ENCODE measurements at places on chromosomes 4 and X.

- DNase-seq, result no peak
Observed at GRCh38 chrX:133850399-133850798, 135.0 kb downstream of the GPC3 start.

- no peak for DNase-seq
Observed at GRCh38 chrX:17977696-17978095, 116.6 kb upstream of the RAI2 start.

DNA sequence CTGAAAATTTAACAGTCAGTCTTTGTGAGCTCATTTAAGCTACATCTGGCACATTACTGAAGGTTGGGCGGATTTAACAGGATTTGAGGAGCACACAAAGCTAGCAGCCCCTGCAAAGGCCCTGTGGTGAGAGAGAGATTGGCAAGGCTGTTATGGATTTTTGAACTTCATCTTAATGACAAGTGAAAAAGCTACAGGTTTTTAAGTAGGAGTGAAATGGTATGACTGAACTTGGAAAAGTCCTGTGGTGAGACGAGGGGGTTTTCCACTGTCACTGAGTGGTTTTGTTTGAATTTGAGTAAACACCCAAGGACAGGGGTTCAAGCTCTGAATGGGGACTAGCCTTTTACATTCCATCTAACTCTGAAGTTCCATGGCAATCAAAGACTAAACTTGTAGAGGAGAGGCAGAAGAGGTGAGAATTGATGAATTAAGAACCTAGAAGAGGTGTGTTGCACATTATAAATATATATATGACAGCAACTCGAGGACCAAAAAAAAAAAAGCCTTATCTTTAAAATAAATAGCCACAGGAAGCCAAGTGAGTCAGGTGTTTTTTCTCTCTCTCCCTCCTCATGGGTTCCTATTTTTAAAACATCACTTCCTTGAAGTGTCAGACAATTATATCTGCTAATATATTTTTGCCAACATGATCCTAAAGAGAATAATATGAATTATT, 47.8 kb upstream of the CLNK start:
- DNase-seq, result no peak

GRCh38 chr4:131248314-131248713, 1900.8 kb upstream of the PCDH10 start:
- DNase-seq, result no peak

- no peak for DNase-seq
Observed at GRCh38 chr4:128854433-128854832, 44.9 kb downstream of the JADE1 start.

DNA sequence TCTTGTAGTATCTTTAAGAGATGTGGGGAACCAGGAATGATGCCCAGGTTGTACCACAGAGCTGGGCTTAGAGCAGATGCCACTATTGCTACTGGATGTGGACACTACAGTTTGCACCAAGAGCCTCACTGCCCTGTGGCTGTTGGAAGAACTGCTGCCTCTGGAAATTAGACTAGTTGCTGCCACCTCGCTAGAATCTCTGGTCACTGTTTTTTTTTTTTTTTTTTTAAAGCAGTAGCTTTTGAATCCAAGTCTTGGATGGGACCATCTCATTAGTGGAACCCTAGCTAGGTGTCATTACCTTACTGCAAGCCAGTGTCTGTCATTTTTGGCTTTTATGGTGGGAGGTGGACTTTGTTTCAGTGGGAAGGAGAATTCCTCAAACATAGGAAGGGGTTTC, 105.5 kb downstream of the ARHGAP10 start:
- no peak for DNase-seq

DNA sequence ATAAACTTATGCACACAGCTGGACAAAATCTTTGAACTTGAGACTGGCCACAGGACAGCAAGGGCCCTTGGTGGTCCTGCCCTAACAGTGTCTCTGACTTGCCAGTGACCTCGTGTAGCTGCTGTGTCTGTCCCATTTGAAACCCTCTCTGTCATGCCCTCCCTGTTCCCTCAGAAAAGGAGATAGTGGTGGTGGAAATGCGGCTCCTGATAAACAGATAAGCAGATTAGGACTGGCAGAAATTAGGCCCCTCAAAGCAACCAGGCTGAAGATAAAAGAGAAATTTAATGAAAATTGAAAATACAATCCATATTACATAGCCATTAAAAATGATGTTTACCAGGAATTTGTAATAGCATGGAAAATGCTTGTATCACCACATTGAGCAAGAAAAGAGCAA, 136.6 kb upstream of the ATP6AP2 start:
- DNase-seq, result no peak

DNA sequence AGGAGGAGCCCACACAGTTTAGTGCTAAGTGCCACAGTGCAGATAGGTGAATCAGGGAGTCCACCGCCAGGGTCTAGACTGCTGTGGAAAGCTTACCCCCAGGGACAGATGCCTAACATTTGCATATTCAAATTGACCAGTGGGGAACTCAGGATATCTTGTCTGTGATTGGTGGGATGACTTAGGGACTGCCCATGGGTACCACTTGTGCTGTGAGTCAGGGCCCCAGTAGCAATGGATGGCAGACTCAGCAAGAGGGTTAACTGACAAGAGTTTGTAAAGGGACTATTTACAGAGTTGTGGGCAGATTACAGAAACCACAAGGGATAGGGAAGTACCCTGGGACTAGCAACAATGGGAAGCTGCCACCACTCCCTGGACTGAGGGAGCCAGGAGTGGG, 282.1 kb downstream of the BCOR start:
- DNase-seq, result no peak

DNA sequence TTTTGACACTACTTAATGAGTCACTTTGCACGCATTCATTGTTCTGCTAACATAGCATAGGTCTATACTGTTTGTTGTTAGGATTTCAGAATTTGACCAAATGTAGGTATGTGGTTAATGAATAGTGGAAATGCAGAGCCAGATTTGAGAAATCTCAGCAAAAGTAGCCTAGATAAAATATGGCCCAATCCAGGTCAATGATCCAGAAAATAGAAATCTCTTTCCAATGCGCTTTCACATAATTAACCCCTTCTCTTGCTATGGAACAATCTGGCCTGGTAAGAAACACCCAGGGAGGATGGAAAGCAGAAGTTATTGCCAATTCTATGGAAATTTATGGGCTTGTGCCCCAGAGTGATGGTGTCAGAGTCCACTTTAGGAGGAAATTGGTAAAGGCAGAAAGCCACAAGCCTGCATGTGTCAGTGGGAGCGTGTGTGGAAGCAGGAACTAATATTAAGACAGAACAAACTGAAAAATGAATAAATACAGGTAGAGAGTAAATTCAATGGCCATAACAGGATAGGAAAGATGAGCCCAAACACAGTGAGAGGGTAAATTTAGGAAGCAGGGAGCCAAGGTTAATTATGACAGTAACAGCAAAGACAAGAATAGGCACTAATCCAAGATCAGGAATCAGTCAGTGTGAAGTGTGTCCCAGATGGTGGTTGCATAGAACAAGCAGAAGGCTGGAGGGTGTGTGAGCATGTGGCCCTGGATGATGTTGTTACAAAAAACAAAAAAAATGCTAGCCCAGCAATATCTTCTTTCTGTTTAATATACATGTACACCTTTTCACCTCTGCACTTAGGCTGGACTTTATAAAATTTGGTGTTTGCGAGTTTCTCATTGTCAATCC, 102.9 kb downstream of the SYTL5 start:
- DNase-seq, result no peak

DNA sequence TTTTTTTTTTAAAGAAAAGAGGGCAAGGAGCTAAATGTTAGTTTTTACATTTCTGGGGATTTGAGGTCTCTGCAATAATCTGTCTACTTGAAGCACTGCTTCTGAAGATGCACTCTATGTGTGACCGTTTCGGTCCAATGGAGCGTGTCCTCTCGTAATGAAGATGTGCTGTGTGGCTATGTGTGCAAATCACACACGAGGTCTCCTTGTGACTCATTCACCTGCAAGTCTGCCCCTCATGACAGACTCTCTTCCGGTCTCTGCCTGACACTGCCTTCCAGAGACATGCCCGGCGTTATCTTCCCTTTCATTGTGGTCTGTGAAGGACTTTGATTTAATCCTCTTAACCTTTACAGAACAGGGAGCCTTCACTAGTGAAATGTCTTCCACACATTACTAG, 84.3 kb downstream of the TRAM1L1 start:
- no peak for DNase-seq

GRCh38 chr4:168637872-168638756, 141.3 kb downstream of the PALLD start:
- no peak for DNase-seq

GRCh38 chr4:79445371-79445781, 37.3 kb upstream of the GK2 start:
- no peak for DNase-seq

DNA sequence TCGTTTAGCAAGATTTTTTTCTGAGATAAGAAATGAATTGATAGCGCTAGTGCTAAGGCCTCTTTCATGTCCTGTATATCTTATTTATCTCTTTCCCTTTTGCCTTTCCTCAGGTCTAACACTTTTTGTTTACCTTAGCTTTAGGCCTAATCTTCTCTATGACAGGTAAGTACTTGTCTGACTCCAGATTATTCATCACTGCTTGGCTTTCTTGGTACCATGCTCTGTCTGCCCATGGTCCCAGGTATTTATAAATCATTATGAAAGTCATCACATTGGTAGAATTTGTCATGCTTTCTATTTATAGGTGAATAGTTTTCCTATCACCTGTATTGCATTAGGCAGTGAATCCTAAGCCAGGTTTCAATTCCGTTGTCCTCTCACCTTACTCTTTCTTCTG, 99.5 kb upstream of the CTSO start:
- no peak for DNase-seq

DNA sequence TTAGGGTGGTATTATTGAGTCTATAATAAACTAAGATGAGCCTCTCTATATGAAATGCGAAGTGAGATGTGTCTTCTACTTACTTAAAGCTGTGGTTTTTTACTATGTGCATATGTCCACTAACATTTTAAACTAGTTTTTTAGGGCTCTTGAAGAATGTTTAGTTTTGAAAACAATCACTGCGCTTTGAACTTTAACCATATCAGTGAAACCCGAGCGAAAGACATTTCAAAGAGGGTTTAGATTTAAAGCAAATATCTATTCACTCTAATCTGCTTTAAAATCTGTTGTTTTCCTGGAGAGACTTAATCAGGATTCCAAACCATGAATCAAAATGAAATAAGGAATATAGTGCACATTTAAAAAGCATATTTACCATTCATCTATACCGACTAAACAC, 24.8 kb upstream of the SLC7A11 start:
- no peak for DNase-seq

- DNase-seq, result no peak
Observed at GRCh38 chr4:139279760-139280620, at the start of gene MGARP. Gene MGARP (minus strand): TSS chr4:139280225. CDS start chr4:139280158, 67 bp downstream.

DNA sequence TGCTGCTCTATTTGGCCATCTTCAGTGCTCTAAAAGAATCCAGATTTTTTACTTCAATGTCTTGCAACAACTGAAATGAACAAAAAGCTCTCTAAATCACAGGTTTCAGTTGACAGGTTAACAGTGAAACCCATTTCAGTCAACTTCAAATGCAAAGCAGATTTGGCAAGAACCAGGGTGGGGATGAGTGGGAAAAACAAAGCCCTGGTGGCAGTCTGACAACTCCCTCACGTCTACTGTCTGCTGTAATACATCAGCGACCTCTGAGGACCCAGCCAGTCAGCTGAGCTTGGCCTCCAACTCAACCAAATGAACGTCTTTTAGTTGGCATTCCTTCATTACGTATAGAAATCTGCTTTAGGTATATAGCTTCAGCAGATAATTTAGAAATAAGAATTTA, 95.8 kb downstream of the COL25A1 start:
- no peak for DNase-seq

GRCh38 chr4:94575652-94576051, 123.9 kb downstream of the PDLIM5 start:
- DNase-seq, result no peak

DNA sequence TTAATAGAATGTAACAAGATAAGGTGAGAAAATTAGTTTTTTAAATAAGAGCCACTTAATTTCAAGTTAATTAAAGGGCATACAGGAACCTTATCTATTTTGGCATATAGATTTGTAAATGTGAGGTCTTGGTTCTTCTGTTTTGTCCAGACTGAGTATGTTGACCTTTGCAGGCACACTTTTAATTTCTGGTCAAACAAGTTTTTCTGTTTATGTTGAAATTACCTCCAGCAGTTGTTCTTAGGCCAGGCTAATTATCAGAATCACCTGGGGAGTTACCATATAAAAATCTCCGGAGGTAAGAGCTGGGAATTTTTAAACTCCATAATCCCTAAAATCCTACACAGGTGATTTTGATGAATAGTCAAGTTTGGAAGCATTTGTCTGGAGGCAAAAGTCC, 227.4 kb upstream of the ANKRD50 start:
- no peak for DNase-seq

GRCh38 chr4:47836641-47837093, 1.2 kb downstream of the CORIN start:
- DNase-seq, result no peak

DNA sequence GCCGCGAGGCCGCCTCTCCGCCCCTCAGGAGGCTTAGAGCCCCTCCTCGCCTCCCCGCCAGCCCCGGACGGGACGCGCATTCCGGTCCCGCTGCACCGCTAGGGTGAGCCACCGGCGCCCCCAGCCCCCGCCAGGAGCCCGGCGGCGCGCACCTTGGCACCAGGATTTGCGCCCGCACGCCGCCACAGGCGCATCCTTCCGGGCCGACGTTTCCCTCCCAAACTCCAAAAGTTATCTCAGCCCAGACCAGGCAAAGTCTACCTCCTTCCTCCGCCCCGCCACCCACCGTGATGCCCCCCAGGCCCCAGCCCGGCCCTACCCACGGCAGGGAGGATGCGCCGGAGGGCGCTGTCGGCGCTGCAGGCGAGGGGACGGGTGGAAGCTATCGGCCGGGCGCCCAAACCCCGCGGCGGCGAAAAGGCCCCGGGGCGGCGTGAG, 538 bp downstream of the SCML2 start:
- DNase-seq, result no peak

DNA sequence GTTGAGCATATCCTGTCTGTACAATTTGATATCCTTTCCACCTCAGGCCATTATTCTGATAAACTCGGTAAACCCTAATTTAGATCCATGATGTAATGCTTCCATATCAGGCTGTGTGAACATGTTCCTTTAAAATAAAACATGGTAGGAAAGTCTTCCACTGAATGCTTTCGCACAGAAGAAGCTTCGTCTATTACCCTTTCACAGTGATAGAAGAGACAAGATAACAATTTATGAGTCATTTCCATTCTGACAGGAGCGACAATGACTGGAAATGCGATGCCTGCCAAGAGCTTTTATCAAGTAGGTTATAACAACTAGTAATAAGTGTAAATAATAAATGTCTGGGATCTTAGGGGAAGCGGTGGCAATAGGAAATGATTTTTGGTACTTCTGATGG, 98.8 kb downstream of the TTC29 start:
- no peak for DNase-seq

DNA sequence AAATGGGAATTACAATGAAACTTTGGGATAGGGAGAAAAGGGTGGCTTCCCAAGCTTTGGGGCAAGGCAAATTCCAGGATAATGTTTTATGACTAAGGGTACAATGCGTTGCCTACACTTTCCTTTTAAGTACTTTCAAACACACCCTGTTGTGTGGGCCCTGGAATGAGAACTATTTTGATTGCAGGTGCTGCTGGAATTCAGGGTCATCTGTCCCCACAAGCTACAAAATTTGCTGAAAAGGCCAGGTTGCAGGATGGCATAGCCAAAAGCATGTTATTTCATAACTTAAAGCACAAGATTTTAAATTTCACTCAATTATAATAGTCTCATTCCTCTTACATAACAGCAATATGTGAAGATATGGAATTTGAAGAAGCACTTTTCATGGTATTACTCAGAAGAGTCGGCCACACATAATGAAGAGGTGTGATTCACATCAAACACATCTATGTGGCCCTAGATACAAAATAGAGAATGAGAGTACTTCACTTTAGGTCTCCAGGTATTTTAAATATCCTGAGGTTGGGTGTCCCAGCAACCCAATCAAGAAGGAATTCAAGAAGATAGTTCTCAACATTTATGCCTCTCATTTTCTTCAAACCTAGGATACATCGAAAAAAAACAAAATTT, 89.3 kb downstream of the APBB2 start:
- no peak for DNase-seq

All from activated CD8-positive, alpha-beta memory T cell treated with anti-CD3 and anti-CD28 coated beads for 1 hour (primary cell).